ENCODE measurements at places on chromosomes 7 and 10.

DNA sequence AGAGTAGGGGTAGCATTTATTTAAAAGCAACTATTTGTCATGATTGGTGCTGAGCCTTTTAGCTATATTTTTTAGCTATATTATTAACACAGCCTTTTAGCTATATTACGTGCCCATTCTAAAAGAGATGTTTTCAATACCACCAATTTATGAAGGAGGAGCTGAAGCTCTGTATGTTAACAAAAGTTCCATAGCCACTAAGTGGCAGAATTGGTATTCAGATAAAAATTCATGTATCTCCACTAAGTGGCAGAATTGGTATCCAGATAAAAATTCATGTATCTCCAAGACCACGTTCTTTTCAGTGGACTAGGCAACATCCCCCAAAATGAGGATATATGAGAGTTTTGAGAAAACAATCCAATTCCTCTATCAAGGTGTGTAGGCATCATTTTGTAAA is 268.6 kb downstream of the HGF start:
- DNase-seq = peak; percentile 37

DNA sequence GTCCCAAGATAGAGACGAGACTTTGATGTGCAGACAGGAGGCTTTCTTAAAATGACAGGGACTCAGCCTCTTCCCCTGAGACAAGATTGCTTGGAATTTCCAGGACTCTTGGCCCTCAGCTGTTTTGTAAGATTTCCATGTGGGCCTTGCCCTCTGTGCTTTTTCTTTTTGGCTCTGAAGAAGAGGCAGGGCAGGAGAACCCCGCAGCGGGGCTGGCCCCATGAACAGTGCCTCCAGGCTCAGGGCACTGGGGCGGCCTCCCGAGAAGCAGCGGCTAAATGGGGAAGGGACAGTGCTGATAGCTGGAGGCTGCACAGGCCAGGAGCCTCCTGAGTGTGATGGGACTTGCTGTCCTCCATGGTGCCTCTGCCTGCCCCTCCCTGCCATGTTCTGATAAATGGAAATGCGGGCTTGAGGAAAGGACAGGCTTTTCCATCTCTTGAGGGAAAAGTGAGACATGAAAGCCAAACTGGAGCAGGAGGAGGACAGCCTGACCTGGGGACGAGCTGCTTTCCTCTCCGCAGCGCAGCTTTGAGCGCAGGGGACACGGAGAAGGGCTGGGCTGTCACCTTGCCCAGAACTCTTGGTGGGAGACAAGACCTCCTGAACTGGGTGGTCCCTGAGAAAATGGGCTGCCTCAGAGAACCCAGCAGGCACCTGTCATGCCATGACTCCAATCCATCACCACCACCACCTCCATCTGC is 12.1 kb downstream of the SAP25 start:
- DNase-seq = no peak

DNA sequence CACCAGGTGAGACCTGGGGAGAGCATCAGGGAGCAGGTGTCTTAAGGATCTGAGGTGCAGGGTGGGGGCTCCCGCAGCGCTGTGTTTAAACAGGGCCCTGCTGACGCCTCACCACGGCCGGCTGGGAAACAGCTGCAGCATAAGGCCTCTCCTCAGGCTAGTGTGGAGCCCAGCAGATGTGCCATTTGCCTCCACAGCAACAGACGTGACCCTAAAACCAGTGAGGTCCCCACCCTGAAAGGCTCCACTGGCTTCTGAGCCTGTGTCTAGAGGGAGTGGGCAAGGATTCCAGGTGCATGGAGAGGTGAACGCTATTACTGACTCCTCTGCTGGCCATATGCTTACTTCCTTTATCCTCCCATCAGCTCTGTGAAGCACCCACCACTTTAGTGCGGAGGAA is 47.8 kb downstream of the SYPL1 start:
- no peak for DNase-seq

GRCh38 chr10:89615112-89615511 is 29.9 kb downstream of the PANK1 start:
- DNase-seq = no peak

DNA sequence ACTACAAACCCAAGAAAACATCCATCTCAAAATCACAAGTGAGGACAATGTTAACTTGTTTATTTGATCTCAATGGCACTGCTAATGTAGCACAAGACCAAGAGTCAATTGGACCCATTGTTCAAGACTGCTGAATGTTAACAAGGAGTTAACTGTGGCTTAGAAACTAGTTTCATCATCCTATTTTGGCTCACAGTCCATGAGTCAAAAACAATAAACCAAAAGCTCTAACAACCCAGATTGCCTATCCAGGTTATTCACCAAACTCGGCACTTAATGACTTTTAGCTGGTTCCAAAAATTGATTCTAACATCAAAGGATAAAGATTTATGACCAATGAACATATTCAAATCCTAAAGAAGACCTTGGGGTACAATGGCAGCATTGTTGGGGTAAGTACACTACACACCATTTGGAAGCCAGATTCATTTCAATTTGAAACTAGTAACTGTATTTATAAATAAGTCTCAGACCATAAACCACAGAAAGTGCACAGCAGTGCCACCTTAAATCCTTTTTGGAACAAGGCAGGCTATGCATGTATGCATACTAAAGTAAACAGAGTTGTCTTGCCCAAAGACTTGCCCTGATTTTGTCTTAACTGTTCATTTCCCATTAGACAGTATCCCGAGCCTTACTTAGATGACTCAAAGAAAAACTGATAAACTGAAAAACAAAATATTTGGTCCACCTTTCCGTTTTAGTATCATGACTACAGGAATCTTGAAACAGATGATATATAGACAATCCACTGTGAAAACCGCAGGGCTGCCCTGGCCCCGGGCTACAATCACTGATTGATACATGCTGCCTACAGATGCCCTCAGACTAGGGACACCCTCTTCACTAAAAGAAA is 84.5 kb downstream of the SRPK2 start:
- no peak for DNase-seq

DNA sequence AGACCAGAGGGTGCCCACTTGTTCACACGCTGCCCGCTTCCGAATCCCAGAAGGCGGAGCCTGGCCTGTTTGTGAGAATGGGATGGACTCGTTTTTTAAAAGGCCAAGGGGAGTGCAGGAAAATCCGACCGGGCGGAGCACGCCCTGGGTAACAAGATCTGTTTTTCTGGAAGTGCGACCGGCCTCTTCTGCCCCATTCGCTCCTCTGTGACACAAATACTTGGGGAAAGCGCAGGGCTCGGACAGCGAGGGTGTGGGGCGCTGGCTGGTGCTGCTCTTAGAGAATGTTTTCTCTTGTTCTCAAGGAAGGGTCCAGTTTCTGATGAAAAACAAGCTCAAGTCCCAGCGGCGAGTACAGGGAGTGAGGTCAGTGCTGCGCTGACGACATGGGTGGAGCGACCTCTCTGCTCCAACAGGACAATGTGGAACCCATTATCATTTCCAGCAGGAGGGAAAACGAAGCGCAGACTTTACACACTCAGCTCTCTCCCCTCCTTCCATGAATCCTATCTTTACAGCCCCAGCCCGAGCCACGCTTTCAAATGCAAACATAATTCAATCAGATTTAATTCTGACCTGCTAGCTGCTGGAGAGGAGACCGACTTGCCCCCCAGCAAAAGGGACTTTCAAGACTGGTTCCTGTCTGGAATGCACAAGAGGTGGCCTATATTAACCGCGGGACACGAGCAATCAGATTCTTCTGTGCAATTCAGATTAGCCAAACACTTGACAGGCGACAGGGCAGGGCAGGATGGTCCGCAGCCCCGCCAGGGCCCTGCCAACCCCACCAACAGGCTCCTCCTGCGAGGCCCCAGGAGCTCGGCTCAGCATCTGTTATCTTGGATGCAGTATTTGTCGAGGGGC is 1.1 kb downstream of the RADIL start:
- peak; percentile 59 for DNase-seq

GRCh38 chr7:39304178-39304577 is 262.0 kb upstream of the YAE1 start:
- no peak for DNase-seq

DNA sequence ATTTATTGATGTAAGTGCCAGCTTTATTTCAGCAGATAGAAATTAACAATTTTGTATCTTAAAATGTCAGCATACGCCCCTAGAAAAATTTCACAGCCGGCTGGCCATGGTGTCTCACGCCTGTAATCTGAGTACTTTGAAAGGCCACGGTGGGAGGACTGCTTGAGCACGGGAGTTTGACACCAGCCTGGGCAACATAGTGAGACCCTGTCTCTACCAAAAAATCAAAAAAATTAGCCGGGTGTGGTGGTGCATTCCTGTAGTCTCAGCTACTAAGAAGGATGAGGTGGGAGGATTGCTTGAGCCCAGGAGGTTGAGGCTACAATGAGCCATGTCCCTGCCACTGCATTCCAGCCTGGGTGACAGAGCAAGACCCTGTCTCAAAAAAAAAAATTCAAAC is 14.1 kb downstream of the GTF2I start:
- DNase-seq = no peak

DNA sequence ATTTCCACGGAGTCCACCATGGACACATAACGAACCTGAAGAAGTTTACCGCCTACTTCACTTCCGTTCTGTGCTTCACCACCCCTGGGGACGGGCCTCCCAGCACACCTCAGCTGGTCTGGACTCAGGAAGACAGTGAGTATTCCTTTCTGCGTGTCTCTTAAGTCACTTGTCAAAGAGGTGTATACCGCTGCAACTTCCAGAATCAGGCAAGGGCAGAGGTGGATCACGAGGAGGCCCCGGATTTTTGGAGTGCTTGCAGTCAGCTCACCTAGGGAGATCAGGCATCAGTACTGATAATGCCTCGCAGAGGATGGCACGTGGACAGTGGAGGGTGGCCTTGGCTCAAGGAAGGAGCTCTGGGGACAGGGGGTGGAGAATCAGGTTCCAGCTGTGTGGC is 630.4 kb upstream of the FOXK1 start:
- no peak for DNase-seq

DNA sequence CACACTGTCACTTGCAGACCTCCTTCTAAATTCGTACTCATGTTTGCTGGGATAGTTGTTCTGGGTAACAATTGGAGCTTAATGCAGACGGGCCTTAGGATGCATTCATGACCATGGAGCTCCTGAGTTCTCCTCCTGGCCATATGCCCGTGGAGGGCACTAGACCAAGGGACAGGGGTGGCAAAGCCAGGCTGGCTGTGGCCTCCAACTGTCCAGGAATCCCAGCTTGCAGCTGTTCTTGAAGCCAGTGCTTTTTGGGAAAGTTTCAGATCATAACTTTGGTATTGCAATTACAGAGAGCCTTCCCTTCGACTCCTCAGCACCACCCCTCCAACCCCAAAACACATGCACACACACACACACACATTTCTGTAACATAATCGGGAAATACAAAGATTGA is 30.6 kb downstream of the ANTXRL start:
- DNase-seq = no peak

DNA sequence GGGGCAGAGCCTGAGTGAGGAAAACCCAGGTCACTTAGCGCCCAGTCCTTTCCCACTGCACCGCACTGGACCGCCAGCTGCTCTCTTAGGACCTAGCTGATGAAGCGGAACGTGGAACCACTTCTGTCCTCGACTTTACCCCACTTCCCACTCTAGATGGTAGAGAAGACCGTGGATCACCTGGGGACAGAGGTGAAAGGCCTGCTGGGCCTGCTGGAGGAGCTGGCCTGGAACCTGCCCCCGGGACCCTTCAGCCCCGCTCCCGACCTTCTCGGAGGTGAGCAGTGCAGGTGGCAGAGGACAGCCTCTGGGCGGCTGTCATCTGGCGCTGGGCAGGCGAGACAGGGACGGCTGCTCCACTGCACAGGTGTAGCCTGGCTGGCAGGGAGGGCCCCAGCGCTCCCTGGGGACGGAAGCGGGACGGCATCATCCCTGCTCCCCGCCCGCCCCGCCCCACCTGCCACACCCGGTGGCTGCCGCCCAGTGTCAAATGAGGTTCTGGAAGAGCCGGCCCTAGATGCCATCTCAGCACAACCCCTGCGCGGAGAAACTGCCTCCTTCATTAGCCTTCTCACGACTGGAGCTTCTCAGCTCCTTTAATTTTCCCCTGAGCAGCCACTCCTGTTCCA is 11.7 kb downstream of the PLAC9 start:
- no peak for DNase-seq

DNA sequence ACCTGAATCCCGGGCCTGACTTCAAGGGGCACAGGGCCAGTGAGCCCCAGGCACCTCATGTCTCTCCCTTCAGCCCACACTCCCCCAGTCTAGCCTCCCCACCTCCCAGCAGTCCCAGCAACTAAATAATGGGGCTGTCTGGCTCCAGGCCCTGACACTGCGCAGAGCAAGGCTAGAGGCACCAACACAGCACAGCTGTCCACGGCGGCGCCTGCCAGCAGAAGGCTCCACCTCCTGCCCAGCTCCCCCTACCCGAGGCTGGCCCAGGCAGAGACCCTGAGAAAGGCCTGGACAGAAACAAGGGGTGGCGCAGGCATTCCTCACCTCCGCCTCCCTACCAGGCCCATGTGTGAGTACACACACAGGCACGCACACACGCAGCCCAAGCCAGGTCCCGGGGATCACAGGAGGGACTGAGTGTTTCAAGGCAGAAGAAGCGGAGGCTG is 6.1 kb downstream of the KCNH2 start:
- no peak for DNase-seq

DNA sequence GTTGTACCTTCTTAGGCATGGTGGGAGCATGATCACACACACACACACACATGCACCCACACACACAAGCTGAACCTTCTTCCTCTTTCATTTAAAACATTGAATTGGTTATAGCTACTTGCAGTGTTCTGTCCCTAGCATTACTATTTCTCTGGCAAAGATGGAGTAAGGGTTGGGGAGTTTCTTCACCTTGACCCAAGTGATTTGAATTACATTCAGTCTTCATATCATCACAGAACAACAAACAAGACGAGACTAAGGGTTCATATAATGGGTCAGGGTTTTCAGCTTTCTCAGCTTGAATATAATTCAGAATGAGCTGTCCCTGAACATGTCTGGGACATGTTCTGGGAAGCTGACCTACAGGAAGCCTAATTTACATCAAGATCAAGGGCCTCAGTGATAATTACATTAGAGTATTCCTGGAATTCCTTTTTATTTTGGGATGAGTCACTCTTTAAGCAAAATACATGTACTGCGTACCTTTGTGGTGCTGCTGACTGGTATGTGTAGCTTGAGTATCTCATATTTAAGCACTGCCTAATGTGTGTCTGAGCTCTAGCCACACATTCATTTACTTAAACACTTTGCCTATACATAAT is 213.5 kb upstream of the TMEM229A start:
- DNase-seq = peak; percentile 9

GRCh38 chr7:50793947-50794570 is 11.4 kb upstream of the GRB10 start:
- no peak for DNase-seq

DNA sequence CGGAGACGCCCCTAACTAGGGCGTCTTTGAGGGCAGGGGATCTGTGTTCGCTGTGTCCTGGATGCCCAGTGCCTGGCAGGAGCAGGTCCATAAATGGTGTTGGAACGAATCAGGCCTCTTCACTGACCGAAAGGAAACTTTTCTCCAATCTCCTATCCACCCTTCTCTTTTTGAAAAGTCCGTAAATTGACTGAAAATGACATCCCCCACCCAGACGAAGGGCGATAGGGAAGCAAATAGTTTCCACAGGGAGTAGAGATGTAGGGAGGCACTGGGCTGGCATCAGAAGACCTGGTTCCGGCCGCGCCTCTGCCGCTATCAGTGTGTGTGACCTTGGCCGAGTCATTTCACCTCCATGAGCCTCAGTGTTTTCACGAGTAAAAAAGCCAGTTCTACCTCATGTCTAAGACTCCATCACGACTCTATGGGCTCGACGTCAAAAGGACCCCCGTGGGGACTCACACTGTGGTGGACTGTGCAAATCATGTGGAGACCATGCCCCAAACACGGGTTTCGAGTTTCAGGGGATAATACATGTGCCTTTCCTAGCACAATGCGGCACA is 497 bp upstream of the RAB11FIP2 start:
- DNase-seq = no peak

Measured in dermis microvascular lymphatic vessel endothelial cell (primary cell).